ENCODE measurements at places on chromosomes 11 and 22.

GRCh38 chr22:23122992-23123803 lies 18.6 kb downstream of the RSPH14 start:
- no peak for DNase-seq

DNA sequence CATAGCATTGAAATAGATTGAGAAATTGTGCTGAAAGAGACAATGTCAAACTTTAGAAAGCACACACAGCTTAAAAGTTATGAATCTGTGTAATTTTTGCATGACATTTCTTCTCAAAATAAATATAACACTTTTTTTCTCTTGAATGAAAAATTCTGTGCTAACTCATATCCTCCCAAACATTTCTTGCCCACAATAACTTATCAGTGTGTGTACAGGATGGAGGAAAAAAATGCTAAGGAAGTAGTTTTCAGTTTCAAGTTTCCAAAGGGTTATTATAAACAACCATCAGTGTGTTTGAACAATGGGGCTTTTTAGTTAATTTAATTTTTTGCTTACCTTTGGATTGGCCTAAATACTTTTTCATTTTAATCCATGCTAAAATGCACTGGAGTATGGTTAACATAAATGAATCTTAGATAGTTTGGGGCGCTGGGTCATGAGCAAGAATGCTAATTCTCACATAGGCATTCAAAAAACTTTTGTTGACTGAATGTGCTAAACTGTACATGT lies 82.9 kb upstream of the ARHGAP20 start:
- DNase-seq, result no peak

- DNase-seq, result no peak
These were observed 850.5 kb downstream of the KCNA4 start for GRCh38 chr11:29166306-29166705.

DNA sequence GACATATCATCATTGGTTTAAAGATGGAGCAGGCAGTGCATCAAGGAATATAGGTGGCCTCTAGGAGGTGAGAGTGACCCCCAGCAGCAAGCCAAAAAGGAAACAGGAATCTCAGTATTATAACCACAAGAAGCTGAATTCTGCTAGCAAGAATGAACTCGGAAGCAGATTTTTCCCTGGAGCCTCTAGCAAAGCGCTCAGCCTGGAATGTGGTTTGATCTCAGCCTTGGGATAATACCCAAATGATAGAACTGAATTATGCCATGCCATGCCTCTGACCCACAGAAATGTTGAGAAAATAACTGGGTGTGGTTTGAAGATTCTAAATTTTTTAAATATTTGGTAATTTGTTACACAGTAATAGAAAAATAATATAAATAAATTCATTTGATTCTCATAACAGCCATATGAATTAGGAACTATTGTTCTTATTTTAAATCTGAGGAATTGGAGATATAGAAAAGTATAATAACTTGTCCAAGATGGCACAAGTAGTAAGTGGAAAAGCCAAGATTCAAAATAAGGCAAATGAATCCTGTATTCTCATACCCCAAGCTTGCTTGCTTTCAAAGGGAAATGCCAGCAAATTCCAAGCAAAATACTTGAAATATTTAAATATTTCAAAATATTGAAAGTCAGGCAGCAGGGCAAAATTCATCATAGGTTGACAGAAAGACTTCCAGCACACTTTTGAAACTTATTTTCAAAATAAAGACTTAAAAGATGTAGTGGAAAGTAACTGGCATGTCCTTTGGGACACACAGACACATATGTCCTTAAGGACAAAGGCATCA lies 567.4 kb downstream of the KCNA4 start:
- DNase-seq, result no peak

DNA sequence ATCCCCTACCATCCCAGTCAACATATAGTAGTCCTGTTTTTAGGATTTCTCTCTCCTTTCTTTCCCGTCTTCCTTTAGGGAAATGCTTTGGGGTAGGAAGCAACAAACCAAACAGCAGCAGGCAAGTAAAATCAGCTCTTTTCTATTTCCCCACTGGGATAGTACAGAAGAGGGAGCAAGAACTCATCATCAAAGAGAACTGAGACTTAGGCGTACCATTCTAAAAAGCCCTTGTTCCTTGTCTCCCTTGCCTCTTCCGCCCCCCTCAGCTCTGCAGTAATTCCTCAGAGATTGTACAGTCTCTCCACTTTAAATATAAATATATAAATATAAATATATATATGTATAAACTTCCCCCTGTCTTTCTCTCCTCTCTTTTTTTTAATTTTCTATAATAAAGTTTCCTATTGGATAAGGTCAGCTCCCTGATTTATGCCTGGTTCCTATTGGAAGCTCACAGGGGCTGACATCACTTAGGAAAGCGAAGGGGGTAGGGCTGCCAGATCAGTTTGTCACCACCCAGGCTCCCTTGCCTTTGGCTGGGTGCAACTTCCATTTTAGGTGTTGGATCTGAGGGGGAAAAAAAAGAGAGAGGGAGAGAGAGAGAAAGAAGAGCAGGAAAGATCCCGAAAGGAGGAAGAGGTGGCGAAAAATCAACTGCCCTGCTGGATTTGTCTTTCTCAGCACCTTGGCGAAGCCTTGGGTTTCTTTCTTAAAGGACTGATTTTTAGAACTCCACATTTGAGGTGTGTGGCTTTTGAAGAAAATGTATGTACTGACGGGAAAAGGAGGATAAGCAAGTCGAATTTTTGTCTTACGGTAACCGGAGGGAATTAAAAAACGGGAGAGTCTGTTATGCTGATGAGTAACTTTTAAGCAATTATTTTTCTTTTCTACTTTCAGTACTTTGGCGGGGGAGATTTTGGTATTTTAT lies at the start of gene CTNND1:
Gene CTNND1 (plus strand): TSS at position 502 of the 934 bp plus-strand sequence. CDS start 29,677 bp downstream, outside the sequence.
- peak; percentile 76 for DNase-seq

DNA sequence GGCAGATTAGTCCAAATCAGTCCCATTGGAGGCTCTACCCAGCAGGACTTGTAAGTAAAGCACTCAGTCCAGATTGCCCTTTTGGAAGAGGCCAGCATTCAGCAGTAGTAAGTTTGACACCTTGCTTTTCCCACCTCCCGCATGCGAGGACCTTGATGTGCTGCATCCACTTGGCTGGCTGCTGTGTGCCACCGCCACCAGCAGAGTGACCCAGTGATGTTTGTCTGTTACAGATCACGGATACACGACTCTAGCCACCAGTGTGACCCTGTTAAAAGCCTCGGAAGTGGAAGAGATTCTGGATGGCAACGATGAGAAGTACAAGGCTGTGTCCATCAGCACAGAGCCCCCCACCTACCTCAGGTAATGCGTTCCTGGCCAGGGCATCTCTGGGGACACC lies 6.6 kb downstream of the SMARCB1 start:
- DNase-seq, result no peak

DNA sequence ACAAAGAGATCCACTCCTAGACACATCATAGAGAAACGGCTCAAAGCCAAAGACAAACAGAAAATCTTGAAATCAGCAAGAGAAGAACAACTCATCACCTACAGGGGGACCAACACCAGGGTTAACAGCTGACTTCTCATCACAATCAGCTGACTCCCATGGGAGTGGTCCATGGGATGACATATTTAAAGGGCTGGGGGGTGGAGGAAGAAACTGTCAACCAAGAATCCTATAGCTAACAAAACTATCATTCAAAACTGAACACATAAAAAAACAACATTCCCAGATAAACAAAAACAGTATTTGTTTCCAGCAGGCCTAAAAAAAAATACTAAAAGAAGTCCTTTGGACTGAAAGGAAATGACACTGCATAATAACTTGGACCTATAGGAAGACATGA lies 86.7 kb downstream of the APOL5 start:
- no peak for DNase-seq

- no peak for DNase-seq
These were observed 21.7 kb downstream of the KCNJ1 start for GRCh38 chr11:128845334-128845780.

GRCh38 chr22:37640591-37641560 lies 1.4 kb downstream of the SH3BP1 start:
- DNase-seq, result no peak

DNA sequence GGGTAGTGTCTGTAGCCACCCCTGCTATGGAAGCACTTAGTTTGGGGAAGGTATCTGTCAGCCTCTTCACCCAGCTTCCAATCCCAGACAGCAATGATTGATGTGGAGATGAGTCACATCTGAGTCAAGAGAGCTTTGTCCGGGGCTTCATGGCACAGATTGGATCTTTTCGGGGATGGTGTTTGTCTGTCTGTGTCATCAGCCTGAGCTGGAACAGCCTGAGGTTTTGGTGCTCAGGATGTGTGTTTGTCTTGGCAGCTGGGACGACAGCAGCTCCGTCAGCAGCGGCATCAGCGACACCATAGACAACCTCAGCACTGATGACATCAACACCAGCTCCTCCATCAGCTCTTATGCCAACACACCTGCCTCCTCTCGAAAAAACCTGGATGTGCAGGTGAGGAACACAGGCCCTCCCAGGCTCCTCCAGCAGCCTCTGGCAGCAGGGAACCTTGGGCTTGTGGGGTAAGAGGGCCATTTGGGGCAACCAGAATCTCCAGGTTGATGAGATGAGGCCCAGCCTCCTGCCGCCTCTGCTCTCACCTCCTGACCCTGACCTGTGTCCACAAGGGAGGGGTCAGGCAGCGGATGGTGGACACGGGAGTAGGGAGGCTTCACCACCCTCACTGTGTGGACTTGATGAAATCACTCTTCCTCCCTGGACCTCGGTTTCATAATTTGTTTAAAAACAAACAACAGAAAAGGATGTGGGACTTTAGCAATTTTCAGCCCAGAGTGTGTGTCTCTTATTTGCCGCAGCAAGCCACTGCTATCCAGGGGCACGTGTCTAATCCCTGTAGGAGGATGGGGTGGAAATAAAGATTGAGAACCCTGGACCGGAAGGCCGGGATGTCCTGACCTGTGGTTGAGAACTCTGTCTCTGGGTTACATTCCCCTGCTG lies 124.3 kb downstream of the DBX1 start:
- DNase-seq, result no peak

DNA sequence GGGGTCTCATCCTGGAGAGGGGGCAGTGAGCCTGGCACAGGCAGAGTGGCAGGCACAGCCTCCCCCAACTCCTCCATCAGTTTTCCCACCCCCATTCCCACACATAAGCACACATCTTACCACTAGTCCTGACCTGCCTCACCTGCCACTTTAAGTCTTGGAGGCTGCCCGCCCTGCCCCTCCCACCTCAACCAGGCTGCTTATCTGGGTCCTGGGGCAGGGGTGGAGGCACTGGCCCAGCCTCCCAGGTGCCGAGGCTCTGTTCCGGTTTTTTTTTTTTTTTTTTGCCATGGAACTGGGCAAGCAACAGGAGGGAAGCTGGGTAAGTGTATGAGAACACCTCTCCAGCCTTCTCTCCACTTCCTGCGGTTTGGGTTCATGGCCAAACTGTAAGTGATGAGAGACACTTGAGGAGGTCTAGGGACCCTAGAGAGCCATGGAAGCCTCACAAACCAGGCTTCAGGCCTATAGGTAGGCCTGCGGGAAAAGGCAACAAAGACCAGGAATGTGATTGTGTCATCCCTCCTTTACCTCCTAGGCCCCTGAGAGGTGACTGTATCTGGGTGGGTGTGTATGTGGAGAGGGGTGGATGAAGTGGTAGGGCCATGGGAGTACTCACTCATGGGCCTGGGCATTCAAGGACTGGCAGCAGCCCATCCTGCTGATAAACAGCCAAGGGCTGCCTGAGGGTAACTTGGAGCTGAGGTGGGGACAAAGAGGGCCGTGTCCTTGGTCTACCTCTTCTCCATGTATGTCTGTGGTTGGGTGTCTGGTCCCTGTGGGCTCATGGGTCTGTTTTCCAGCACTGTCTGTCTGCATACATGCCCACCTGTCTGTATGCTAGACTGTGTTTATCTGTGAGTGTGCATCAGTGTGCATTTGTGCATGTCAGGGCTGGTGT lies 22.6 kb downstream of the PHLDB1 start:
- DNase-seq, result no peak

- DNase-seq, result no peak
These were observed 199.0 kb downstream of the BRD1 start for GRCh38 chr22:49628391-49629260.

GRCh38 chr11:8830641-8831040 lies 80.3 kb upstream of the AKIP1 start:
- DNase-seq, result no peak

- no peak for DNase-seq
These were observed 3.0 kb downstream of the RHOG start for GRCh38 chr11:3837793-3838192.

DNA sequence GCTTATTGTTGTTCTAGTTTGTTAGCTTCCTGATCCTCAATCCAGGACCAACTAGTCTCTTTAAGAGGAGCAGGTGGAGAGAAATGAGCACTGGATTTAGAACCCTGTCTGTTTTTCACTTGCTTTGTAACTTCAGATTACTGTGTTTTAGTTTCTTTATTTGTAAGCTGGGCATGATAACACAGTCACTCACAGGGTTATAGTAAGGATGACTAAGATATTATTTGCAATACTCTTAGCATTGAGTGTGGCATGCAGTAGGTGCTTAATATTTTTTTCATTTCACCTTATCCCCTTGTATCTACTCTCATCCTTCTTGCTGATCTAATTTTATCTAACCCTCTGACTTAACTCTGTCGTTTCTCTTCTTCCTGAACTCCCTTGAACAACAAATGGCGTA lies 33.8 kb downstream of the DNHD1 start:
- no peak for DNase-seq

- DNase-seq, result no peak
These were observed 44.0 kb downstream of the PISD start for GRCh38 chr22:31618057-31618456.

- DNase-seq, result no peak
These were observed 3.1 kb downstream of the MAML2 start for GRCh38 chr11:96339706-96340554.

DNA sequence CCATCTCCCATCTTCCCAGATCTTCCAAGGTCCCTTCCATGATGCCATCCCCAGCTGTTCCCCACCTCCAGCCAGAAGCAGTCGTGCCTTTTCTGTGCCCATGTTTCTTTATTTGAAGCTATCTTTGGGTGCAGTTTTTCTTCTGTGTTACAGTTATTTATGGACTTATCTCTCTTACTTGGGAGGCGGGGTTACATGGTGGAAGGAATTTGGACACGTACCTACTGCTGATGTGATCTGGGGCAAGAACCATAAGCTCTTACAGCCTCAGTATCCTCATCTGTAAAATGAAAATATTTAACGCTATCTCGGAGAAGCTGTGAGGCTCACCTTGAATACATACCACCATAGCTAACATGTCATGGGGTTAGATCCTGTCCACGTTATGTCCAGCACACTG lies 98.9 kb downstream of the ZBTB16 start:
- no peak for DNase-seq

DNA sequence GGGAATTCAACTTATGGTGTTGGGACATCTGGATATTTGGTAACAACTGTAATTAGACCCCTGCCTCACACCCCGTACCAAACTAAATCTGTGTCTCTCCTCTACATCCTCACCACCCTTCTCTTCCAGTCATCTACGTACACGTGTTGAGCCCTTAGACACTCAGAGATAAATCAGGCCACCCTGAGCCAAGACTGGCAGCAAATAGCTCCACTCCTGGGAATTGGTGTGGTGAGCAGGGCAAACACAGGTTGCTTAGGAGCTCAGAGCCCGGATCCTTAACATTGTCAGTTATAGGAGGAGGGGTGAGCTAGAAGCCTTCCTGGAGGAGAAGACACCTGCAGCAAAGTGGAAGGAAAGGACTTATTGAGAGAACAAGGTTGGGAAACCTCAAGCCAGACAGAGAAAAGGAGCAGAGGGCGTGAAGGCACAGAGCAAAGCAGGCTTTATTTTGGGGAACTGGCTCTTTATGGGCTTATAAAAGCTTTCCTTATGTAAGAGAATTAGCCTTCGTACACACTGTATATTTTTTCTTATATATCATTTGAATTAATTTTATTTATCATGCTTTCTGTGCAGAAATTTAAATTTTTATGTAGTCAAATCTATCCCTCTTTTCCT lies 36.9 kb upstream of the KLHL35 start:
- no peak for DNase-seq
